Bladder microvascular endothelial cell (primary cell): ENCODE measurements at places on chromosomes 12 and 14. TPM values are rescaled to one million over a fixed set of nuclear protein-coding genes. Genes with fewer than 3 reads are reported as not detected.

Gene ASB2
- total RNA-seq = 0.32 TPM in 1 of 2 replicates, not detected in the other

Gene LRTM2
- not detected in 2 replicates for total RNA-seq

Gene KRT6B
- 0.13 and 0.32 TPM in 2 replicates for total RNA-seq

Gene TAS2R31
- 1.3 and 9.3 TPM in 2 replicates for total RNA-seq

Gene SERPINA12
- not detected in 2 replicates for total RNA-seq

Gene PGAM5
- 36.8 and 44.1 TPM in 2 replicates for total RNA-seq

Gene ESR2
- 0.31 and 0.49 TPM in 2 replicates for total RNA-seq

Gene TSPAN19
- 0.19 TPM in 1 of 2 replicates, not detected in the other for total RNA-seq

Gene CCDC38
- under 0.01 TPM in 1 of 2 replicates, not detected in the other for total RNA-seq
